Stimulated activated CD8-positive, alpha-beta memory T cell treated with anti-CD3 and anti-CD28 coated beads, Interleukin-15, amount 100 ng/mL, for 48 hours (primary cell): ENCODE measurements at places on chromosomes 2 and 18.

DNA sequence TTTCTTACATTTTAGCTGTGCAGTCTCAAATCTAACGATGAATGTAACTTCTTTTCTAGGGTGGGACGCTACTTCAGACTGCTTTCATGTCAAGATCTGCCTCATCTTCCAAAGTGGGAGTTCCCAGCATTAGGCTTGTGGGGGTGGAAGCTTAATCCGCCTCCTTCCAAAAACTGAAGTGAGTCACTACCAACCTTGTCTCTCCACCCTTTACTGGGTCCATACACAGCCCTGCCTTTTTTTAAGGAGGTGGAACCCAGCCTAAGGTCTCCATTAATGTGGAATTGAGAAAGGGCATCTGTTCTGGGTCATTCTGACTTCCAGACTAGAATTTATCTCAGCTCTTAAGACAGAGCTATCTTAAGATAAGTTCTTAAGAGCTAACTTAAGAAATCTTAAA lies 42.0 kb upstream of the NFE2L2 start:
- no peak for DNase-seq

GRCh38 chr2:157900684-157901083 lies 24.6 kb upstream of the ACVR1 start:
- DNase-seq, result no peak

GRCh38 chr18:24381126-24381525 lies 16.5 kb downstream of the OSBPL1A start:
- no peak for DNase-seq

- DNase-seq, result no peak
Measured at GRCh38 chr2:20050646-20051531, 539 bp downstream of the LAPTM4A start.

DNA sequence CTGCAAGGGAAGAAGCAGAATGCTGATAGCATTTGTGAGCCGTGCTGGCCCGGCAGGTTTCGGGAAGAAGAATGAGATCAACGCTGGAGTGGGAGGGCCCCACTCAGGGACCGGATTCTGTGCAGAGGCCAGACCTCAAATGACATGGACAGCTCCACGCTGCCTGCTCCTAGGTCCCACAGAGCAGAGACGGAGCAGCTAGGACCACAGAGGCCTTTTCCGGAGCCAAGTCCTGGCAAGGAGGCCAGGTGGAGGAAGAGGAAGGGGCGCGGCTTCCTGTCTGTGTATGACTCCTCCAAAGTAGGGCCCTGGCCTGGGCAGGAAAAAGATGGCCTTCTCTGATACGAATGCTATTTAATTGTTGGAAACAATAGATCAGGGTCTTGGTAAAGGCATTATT lies 139.9 kb downstream of the LRRC30 start:
- DNase-seq, result no peak

DNA sequence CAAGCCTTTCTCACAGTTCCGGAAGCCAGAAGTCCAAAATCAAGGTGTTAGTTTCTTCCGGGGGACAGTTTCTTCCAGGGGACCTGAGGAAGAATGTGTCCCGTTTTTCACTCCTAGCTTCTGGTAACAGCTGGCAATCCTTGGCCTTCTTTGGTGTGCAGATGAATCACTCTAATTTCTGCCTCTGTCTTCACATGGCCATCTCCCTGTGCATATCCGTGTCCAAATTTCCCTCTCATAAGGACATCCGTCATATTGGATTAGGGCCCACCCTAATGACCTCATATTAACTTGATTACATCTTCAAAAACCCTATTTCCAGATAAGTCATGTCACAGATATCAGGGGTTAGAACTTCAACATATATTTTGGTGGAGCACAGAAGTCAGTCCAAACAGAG lies 141.4 kb downstream of the ZEB2 start:
- DNase-seq, result no peak

DNA sequence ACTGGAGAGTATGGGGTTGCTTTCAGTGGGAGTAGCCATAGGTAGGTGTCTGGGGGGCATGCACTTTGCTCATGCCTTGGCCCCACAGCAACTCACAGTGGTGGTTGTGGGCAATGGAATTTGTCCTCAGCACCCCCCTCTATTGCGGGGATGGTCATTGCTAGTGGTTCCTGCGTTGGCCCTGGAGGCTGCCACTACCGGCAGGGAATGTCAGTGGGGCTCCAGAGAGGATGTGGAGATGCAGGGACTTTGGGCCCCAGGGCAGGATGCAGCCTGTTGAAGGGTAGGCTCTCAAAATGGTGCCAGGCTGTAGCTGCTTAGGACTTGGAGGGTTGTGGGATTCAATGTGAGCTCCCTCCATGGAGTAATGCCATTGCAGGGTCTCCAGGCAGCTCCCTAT lies 125.0 kb downstream of the XRCC5 start:
- no peak for DNase-seq

DNA sequence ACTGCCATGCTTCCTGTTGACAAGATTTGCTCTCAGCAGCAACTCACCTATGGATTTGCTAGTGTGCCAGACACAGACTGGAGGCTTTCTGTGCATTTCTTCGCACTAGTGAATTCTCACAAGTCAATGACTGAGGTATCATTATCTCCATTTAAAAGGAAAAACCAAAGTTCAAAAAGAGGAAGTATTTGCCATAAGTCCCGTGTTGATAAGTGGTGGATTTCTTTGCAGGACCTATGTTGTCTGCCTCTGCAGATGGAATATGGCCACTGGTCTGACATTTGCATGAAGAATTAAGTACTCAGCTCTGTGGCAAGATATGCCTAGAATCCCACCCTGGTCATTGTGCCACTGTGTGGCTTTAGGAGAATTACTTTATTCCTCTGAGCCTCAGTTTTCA lies 299.6 kb downstream of the PAX3 start:
- no peak for DNase-seq

DNA sequence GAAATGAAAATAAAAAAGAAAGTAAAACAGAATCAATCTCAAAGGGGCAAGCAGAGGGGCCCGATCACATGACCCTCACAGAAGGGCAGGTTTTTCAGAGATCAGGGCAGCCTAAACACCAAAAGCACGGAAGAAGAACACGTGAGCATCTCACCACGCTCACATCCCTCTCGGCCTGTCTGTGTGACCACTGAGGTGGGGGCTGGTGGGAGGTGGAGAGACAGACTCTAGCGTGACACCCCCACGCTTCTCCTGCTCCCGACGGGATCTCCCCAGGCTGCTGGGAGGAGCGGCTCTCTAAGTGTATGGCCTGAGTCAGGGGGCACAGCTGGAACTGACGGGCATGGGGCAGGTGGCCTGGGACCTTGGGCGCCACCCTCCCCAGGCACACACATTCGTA lies 23.5 kb upstream of the MTERF4 start:
- DNase-seq, result no peak

GRCh38 chr18:62452280-62452831 lies 70.5 kb upstream of the ZCCHC2 start:
- no peak for DNase-seq

- DNase-seq, result no peak
Measured at GRCh38 chr2:205656941-205657340, 25.4 kb upstream of the NRP2 start.

DNA sequence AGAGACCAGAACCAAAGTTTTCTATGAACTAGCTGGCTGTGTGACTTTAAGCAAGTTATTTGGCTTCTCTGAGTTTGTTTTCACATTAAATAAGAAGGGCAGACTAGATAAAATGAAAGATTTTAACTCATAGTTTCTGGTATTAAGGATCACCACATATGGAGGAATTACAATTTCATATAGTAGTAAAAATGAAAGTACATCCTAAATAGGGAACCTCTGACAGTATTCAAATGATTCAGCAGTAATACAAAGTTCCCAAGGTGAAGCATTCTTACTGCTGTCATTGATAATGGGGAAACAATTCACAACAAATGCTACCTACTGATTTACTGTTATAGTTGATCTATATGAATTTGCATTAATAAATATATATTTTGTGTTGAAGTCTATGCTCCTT lies 170.3 kb upstream of the VRK2 start:
- DNase-seq, result no peak

- no peak for DNase-seq
Measured at GRCh38 chr2:171726847-171727450, 39.7 kb downstream of the DYNC1I2 start.

GRCh38 chr2:58194458-58194857 lies 46.7 kb downstream of the FANCL start:
- DNase-seq, result no peak

DNA sequence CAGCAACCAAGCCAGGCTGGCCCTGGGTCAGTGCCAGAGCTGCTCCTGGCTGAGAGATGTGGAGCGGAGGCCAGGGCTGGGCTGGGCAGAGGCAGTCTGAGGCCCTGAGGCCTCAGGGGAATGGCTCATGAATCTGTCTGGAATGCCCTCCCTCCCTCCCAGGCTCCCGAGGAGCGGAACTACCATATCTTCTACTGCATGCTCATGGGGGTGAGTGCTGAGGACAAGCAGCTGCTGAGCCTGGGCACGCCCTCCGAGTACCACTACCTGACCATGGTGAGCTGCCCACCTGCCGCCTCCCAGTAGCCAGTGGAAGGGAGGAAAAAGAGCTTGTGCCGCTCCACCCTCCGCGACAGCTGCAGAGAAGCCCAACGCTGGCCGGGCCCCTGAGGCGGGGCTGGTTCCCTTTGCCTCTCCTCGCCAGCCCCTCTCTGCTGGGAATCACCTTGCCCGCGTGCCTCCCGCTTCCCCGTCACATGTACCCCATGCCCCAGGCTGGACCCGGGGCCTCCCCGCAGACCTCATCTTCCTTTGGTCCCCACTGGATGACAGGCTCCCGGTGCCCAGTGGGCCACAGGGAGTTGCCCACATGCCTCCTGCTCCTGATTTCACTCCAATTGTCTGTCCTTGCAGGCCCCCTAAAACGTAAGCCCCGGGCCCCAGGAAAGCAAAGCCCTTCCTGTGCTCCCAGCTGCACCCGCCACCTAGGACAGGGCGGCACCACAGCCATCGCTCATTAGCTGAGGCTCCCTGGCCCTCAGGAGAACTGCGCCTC lies 41.1 kb downstream of the MYO7B start:
- no peak for DNase-seq

GRCh38 chr2:58856100-58856499 lies 615.0 kb upstream of the FANCL start:
- no peak for DNase-seq
